ENCODE measurements at places on chromosomes 4 and X.

GRCh38 chrX:118530219-118530911 lies 34.8 kb downstream of the DOCK11 start:
- DNase-seq, result no peak

GRCh38 chrX:19372170-19372546 lies 28.4 kb downstream of the PDHA1 start:
- DNase-seq, result peak; percentile 53

GRCh38 chrX:92247076-92247475 lies 467.9 kb downstream of the PCDH11X start:
- peak; percentile 8 for DNase-seq

DNA sequence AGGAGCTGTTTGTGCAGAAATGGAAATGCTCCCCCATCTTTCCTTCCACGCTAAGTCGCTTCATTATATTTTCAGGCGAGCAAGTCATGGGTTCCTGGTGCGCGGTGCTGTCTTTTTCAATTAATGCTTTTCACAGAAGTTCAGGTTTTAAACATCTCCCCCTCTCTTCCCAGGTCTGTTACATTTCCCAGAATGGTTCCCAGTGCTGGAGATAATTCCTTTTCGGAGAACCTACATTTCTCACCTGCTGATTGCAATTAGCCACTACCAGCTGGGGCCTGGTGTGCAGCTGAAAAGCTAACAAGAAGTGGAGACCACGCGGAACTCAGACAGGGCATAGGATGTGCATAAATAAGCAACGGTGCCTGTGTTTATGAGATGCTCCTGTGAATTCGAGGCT lies 217.8 kb downstream of the MID1IP1 start:
- no peak for DNase-seq

GRCh38 chr4:80265571-80266252 lies 752 bp upstream of the FGF5 start:
- peak; percentile 15 for DNase-seq

GRCh38 chr4:81510643-81511178 lies 39.0 kb upstream of the RASGEF1B start:
- no peak for DNase-seq
